CD4-positive, alpha-beta memory T cell (primary cell): ENCODE measurements at places on chromosomes 7 and 10. TPM values are rescaled to one million over a fixed set of nuclear protein-coding genes. Genes with fewer than 3 reads are reported as not detected.

DNA sequence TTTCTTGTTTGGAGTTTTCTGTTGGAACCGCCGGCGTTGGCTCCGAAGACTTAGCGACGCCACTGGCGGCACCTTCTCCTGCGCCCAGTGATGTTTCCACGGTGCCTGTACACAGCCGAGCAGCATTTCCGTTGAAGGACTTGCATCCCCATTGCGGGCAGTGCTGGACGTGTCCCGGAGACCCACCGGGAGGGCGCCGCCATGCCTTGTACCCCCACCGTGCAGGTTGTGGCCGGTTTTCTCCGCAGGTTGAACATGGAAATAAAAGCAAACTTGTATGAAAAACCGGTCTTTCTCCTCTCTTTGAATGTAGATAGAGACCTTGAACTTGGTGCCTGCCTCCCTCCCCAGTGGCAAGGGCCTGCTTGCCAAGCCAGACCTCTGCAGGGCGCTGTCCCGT is 22.9 kb upstream of the CHST12 start:
- peaks cover 51% of the 10 kb centered on the region for H3K36me3 ChIP-seq
- no peak overlapping the region for H3K27ac ChIP-seq
- DNase-seq, result no peak
- no peaks in the 10 kb centered on the region for H3K27me3 ChIP-seq
- no peaks in the 10 kb centered on the region for H3K4me1 ChIP-seq

DNA sequence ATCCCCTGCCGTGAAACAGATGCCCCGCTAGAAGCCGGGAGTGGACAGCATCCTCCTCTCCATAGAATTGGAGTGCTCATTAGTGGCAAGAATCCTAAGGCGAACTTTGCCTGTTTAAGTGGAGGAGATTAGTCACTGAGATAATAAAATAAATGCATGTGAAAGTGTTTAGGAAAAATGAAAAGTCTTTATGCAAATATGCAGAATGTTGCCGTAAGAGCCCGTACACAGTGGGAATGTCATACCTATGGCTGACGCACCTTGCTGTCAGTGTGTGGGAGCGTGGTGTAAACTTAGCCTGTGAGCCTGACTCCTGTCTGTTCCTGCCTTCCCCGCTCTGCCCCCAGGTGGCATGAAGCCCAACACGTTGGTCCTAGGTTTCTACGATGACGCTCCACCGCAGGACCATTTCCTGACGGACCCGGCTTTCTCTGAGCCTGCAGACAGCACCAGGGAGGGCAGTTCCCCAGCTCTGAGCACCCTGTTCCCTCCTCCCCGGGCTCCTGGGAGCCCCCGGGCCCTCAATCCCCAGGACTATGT is 1.7 kb upstream of the TRIP6 start:
- no peak overlapping the region for H3K27ac ChIP-seq
- DNase-seq, result no peak
- H3K4me1 ChIP-seq, result peaks cover 10% of the 10 kb centered on the region
- peaks cover 10% of the 10 kb centered on the region for H3K36me3 ChIP-seq
- H3K4me3 ChIP-seq, result no peak overlapping the region
- no peaks in the 10 kb centered on the region for H3K27me3 ChIP-seq

DNA sequence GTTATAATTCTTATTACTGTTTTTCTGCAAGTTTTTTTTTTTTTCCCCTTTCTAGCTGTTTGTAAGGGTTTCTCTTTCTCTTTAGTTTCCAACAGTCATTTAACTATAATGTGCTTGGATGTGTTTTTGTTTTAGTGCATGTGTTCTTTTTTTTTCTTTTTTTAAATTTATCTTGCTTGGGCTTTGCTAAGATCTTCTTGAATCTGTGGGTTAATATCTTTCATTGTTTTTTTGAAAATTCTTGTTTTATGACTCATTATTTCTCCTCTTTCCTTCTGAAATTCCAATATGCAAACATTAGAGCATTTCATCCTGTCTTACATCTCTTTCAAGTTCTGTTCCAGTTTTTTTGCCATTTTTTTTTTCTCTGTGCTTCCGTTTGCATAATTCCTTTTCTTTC is 5.7 kb upstream of the HK1 start:
- no peaks in the 10 kb centered on the region for H3K4me1 ChIP-seq
- H3K36me3 ChIP-seq, result no peaks in the 10 kb centered on the region
- no peak for DNase-seq
- H3K27ac ChIP-seq, result no peak overlapping the region
- H3K27me3 ChIP-seq, result no peaks in the 10 kb centered on the region
- H3K4me3 ChIP-seq, result no peak overlapping the region

DNA sequence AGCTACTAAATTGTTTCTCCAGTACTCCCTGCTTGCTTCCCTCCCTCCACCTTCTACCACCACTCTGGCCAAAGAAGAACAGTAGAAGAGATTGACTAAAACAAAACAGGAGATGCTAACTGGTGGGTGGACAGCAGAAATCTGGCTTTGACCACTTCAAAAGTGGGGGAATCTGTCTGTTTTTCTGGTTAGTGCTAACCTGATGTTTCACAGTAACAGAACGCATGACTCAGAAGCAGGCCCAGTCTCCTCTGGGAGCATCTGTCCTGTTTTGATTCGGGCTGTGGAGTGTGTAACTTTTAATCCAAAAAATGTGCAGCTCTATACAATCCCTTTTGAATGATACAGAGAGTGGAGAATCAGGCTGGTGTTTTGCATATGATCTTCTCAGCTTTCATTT is 32.7 kb upstream of the ZNF438 start:
- H3K4me3 ChIP-seq, result no peak overlapping the region
- H3K36me3 ChIP-seq, result no peaks in the 10 kb centered on the region
- no peaks in the 10 kb centered on the region for H3K4me1 ChIP-seq

- no peak overlapping the region for H3K27ac ChIP-seq
- no peaks in the 10 kb centered on the region for H3K36me3 ChIP-seq
- no peaks in the 10 kb centered on the region for H3K27me3 ChIP-seq
- H3K4me3 ChIP-seq, result no peak overlapping the region
- H3K4me1 ChIP-seq, result peaks cover 41% of the 10 kb centered on the region
- DNase-seq, result no peak
Observed at GRCh38 chr10:43308515-43308914, 41.6 kb upstream of the RASGEF1A start.

- H3K4me1 ChIP-seq, result no peaks in the 10 kb centered on the region
- H3K4me3 ChIP-seq, result no peak overlapping the region
- no peak overlapping the region for H3K27ac ChIP-seq
- no peaks in the 10 kb centered on the region for H3K36me3 ChIP-seq
Observed at GRCh38 chr7:137658190-137658900, 188.4 kb downstream of the DGKI start.

Gene RNF133
- polyA plus RNA-seq, result not detected
